Subcutaneous preadipocyte (primary cell): ENCODE measurements at places on chromosomes 5 and 9. TPM values are rescaled to one million over a fixed set of nuclear protein-coding genes. Genes with fewer than 3 reads are reported as not detected.

The PTGS1 gene
- 39.9 and 83.0 TPM in 2 replicates for total RNA-seq

The SLC36A3 gene
- total RNA-seq = not detected in 2 replicates

The MAMDC2 gene
- total RNA-seq = 1.4 and 1.8 TPM in 2 replicates

The RNF224 gene
- total RNA-seq = not detected in 2 replicates

The ZNF474 gene
- total RNA-seq = under 0.01 TPM in 2 replicates

The WNK2 gene
- not detected in 2 replicates for total RNA-seq

The CRHBP gene
- 0.73 TPM in 1 of 2 replicates, not detected in the other for total RNA-seq

The GABRA1 gene
- not detected in 2 replicates for total RNA-seq

The PDLIM4 gene
- 33.6 and 62.1 TPM in 2 replicates for total RNA-seq

The ADGRD2 gene
- total RNA-seq = not detected in 2 replicates

The SMIM32 gene
- not detected in 2 replicates for total RNA-seq

The PGGT1B gene
- 10.6 and 11.0 TPM in 2 replicates for total RNA-seq

The DBH gene
- not detected in 2 replicates for total RNA-seq

The MARVELD2 gene
- under 0.01 and 2.0 TPM in 2 replicates for total RNA-seq

The ASS1 gene
- 172 and 188 TPM in 2 replicates for total RNA-seq

The AHRR gene
- 21.3 and 26.4 TPM in 2 replicates for total RNA-seq

The SAXO1 gene
- total RNA-seq = not detected in 2 replicates

The DMRT3 gene
- not detected in 2 replicates for total RNA-seq

The SLC36A1 gene
- total RNA-seq = 11.1 and 12.1 TPM in 2 replicates

The IL33 gene
- total RNA-seq = 3.9 and 11.0 TPM in 2 replicates

The INSL6 gene
- total RNA-seq = not detected in 2 replicates

The KCTD16 gene
- total RNA-seq = under 0.01 and 0.20 TPM in 2 replicates

The CEP120 gene
- total RNA-seq = 11.0 and 20.9 TPM in 2 replicates

The C9 gene
- total RNA-seq = not detected in 2 replicates

The RNF44 gene
- total RNA-seq = 2.9 and 4.1 TPM in 2 replicates

The LCN10 gene
- total RNA-seq = under 0.01 TPM in 1 of 2 replicates, not detected in the other

The IFNA1 gene
- total RNA-seq = not detected in 2 replicates

The IFNE gene
- 5.9 and 10.6 TPM in 2 replicates for total RNA-seq

The SLC45A2 gene
- 0.20 and 0.37 TPM in 2 replicates for total RNA-seq

The LECT2 gene
- not detected in 2 replicates for total RNA-seq

The CNTFR gene
- 0.20 and 0.37 TPM in 2 replicates for total RNA-seq

The PDGFRB gene
- total RNA-seq = 253 and 297 TPM in 2 replicates

The EPB41L4A gene
- 0.39 and 4.8 TPM in 2 replicates for total RNA-seq

The ANKRD34B gene
- total RNA-seq = not detected in 2 replicates

The PDE8B gene
- under 0.01 TPM in 1 of 2 replicates, not detected in the other for total RNA-seq

The MSMP gene
- total RNA-seq = not detected in 2 replicates

The CNTRL gene
- total RNA-seq = 7.0 and 13.7 TPM in 2 replicates

The WDR38 gene
- total RNA-seq = not detected in 2 replicates

The ANKRD31 gene
- total RNA-seq = under 0.01 and 0.20 TPM in 2 replicates

The BRIX1 gene
- total RNA-seq = 38.2 and 40.5 TPM in 2 replicates

The PCDHGB2 gene
- 1.1 and 2.0 TPM in 2 replicates for total RNA-seq

The HTR4 gene
- total RNA-seq = not detected in 2 replicates

The TNIP1 gene
- 44.1 and 65.7 TPM in 2 replicates for total RNA-seq

The TAF11L5 gene
- not detected in 2 replicates for total RNA-seq

The BARHL1 gene
- not detected in 2 replicates for total RNA-seq

The ZNF658 gene
- total RNA-seq = 3.7 and 4.1 TPM in 2 replicates

The AQP7 gene
- total RNA-seq = 0.59 and 1.1 TPM in 2 replicates

The FOXI1 gene
- total RNA-seq = not detected in 2 replicates

The AGTPBP1 gene
- 17.6 and 20.5 TPM in 2 replicates for total RNA-seq

The IRX1 gene
- total RNA-seq = 9.0 and 9.6 TPM in 2 replicates

The ZNF354C gene
- total RNA-seq = 6.2 and 6.6 TPM in 2 replicates

The PCDHA9 gene
- under 0.01 TPM in 2 replicates for total RNA-seq

The TSSK1B gene
- total RNA-seq = under 0.01 and 0.20 TPM in 2 replicates
